NCI-H1436 treated with DMSO at 0.1 percent for 48 hours (cell line): ENCODE measurements at places on chromosomes 6 and 20.

- no peak for DNase-seq
Measured at GRCh38 chr6:112049996-112050395, 3.9 kb upstream of the CCN6 start.

DNA sequence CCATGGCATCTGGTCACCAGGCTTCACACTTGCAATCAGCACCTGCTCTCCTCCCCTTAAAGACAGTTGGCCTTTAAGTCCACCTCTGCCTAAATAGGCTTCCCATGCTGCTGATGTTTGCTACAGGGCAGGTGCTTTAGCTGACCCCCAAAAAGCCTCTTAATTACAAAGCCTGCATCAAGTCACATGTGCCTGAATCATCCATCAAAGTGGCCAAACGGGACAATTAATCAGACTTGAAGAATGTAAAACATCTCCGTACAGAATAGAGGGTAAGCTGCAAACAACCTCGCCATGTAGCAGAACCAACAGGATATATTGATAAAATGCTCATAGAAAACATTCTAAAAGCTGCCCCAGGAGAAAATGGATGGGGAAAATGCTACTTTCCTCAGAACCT, 7.4 kb downstream of the LY86 start:
- DNase-seq: no peak

DNA sequence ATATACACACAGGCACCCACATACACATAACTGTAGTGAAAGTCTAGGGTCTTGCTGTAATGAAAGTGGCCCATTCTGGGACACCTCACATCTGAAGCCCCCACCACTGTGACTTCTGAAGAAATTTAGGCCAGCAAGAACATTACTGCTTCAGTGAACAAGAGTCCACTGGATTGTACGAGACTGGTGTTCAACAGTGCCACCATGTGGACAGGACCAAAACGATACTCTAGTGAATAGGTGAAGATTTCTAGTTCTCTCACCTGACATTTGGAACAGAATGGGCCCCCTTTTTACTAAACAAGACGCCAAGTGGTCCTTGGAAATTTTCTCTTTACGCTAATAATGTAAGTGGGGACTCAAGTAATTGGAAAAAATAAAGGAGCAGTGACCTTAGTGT, 156.9 kb downstream of the MAFB start:
- DNase-seq: no peak

DNA sequence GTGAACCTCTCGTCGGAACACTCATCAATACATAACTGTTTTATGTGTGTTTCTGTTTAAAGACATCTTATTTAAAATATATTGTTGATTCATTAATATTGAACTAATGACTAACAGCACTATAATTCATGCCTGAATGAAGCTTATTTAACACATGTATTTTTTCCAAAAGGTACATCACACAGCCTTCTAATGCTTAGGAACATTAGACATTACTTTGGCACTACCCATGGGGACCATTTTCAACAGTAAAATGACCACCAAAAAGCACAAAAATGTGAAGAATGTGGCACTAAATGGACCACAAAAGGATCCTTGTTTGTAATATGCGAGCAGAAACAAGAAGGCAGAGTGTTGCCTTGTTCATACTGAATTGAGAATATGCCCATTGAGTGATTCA, 109.2 kb downstream of the CEP57L1 start:
- DNase-seq: no peak

DNA sequence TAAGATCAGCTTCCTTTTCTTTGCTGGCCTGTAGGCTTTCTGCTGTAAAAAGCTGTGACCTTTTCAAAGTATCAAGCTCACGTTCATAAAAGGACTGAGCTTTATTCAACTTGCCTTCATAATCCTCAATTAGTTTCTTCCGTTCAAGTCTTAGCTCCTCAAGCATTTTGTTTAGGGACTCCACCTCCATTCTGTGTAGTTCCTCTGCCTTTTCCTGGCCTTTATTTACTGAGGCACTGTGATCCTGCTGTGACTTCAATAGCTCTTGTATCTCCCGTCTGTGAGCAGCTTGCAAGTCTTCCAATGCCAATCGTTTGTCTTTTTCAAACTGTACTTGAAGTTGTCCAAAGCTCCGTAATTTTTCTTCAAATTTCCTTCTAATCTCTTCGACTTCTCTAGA, 54.4 kb downstream of the FAM184A start:
- DNase-seq: no peak

- no peak for DNase-seq
Measured at GRCh38 chr6:30091577-30092381, 16.2 kb upstream of the RNF39 start.

DNA sequence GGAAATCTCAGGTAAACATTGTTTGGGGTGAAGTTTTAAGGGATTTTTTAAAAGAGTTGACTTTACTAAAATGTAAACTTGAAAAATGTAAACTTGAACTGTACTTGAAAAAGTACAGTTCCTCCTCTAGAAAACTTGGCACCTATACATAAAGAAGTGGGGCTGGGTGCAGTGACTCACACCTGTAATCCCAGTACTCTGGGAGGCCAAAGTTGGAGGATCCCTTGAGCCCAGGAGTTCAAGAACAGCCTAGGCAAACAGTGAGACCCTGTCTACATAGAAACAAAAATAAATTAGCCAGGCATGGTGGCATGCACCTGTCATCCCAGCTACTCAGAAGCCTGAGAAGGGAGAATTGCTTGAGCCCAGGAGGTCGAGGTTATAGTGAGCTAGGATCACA, 7.2 kb downstream of the BTBD9 start:
- DNase-seq: no peak

DNA sequence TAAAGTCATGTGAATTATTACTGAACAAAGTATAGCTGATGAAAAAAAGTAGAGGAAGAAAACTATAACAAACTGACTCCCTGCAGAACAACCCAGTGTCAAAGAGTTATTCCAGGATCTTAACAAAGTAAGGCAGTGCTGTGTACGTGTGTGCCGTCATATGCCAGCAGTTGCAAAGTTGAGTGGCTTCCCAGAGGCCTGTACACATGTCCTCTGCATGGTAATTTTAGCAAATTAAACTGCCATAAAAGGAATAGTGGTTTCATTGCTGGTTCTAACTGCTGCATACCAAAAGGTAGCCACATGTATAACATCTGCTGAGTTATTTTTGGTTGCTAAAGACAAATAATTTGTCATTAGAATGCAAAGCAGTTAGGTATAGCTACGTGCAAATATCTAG, 44.8 kb downstream of the RIPOR2 start:
- DNase-seq: no peak

GRCh38 chr6:150145830-150146229, 3.0 kb downstream of the PPP1R14C start:
- DNase-seq: no peak

GRCh38 chr6:16412982-16413381, 174.6 kb downstream of the GMPR start:
- DNase-seq: no peak

GRCh38 chr6:64013011-64013410, 377.4 kb downstream of the PHF3 start:
- DNase-seq: no peak

- DNase-seq: no peak
Measured at GRCh38 chr6:157462956-157463742, 82.2 kb downstream of the ZDHHC14 start.

GRCh38 chr6:170034294-170034693, 256.6 kb downstream of the DLL1 start:
- no peak for DNase-seq

- no peak for DNase-seq
Measured at GRCh38 chr6:81863123-81863522, 110.6 kb upstream of the TENT5A start.

DNA sequence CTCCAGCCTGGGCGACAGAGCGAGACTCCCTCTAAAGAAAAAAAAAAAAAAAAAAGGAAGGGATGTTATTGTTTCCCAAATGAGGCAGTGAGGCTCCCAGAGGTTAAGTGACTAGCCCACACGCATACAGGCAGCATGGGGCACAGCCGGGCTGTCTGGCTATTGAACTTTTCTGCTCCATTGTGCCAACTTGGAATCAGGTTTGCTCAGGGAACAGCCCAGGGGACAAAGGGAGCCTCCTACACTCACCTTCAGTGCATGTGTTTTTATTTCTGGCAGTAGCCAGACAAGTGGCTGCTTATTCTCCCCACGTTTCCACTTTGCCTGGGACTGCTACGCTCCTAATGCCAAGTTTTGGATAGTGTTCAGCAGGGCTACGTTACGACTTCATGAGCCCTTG, 10.7 kb downstream of the ETV7 start:
- no peak for DNase-seq

DNA sequence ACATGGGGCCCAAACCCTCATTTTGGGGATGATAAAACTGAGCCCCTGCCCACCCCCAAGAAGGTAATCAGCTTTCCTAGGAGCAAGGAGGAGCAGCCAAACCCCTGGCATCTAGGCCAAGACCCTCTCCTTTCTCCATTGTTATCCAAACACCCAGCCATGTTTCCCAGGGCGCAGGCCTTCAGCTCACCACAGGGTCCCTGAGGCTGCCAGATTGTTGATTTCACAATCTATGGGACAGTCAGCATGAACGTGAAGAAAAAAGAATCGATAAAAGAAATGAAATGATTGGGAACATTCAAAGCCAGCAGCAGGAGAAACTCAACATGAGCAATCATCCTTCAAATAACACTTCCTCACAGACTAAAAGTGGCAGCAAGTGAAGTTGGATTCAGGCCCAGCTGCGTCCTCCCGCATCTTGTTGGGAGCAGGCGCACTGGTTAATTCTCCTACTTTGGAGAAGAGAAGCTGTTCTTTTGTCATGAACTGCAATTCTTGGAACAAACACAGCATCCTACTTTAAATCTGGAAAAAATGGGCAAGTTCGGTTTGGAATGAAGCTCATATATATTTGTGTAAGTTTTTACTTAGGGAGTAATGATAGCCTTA, 241.8 kb upstream of the PRDM1 start:
- no peak for DNase-seq

GRCh38 chr6:56808871-56809359, 146.0 kb upstream of the BEND6 start:
- no peak for DNase-seq

- no peak for DNase-seq
Measured at GRCh38 chr6:130252527-130253237, 29.9 kb upstream of the SAMD3 start.

- peak; percentile 38 for DNase-seq
Measured at GRCh38 chr6:134173936-134174671, 121.7 kb upstream of the SLC2A12 start.

- no peak for DNase-seq
Measured at GRCh38 chr20:32566379-32567374, 18.5 kb downstream of the NOL4L start.

- no peak for DNase-seq
Measured at GRCh38 chr6:53813096-53813495, 18.3 kb downstream of the LRRC1 start.

DNA sequence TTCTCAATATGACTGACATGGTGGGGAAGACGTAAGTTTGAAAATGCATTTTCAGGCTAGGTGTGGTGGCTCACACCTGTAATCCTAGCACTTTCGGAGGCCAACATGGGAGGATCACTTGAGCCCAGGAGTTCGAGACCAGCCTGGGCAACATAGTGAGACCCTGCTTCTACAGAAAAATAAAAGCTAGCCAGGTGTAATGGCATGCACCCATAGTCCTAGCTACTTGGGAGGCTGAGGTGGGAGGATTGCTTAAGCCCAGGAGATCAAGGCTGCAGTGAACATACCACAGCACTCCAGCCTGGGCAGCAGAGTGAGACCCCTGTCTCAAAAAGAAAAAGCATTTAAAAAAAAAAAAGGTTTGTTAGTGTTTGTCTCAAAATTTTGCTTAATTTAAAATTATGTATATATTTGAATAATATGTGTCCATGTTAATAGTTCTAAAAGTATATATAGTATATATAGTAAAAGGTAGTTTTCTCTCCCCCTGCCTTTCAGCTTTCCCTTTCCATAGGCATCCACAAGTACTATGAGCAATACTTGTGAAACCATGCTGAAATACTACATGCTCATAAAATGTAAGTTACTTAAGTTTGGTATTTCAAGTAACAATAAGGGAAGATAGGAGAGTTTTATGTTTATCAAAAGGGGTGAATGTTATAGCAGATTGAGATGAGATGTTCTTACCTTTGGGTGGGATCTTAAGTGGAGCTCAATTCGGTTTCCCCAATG, 15.1 kb downstream of the PTPRA start:
- no peak for DNase-seq

- no peak for DNase-seq
Measured at GRCh38 chr20:53606364-53606985, 12.8 kb upstream of the ZNF217 start.

- no peak for DNase-seq
Measured at GRCh38 chr6:158850807-158851115, 31.6 kb upstream of the EZR start.

GRCh38 chr20:45427236-45428149, 11.6 kb downstream of the PIGT start:
- DNase-seq: no peak

- DNase-seq: no peak
Measured at GRCh38 chr20:56360133-56360907, 1.5 kb downstream of the FAM210B start.

- no peak for DNase-seq
Measured at GRCh38 chr6:44180886-44181285, 22.3 kb downstream of the CAPN11 start.

DNA sequence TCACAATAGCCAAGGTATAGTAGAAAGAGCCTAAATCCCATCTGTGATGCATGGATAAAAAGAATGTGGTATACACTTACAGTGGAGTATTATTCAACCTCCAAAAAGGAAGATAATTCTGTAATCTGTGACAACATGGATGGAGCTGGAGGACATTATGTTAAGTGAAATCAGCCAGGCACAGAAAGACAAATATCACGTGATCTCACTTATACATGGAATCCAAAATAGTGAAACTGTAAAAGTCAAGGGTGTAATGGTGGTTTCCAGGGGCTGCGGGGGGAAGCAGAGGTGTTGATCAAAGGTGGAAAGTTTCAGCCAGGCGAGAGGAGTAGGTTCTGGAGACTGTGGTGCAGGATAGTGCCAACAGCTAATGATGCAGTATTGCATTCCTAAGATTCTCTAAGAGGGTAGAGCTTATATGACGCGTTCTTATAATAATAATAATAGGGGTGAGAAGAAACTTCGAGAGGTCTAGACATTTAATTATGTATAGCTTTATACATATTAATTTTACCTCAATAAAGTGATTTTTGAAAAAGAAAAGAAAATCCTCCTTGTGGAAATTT, 246.1 kb downstream of the FOXA2 start:
- DNase-seq: no peak

GRCh38 chr6:87794922-87795885, 93.2 kb upstream of the AKIRIN2 start:
- no peak for DNase-seq

DNA sequence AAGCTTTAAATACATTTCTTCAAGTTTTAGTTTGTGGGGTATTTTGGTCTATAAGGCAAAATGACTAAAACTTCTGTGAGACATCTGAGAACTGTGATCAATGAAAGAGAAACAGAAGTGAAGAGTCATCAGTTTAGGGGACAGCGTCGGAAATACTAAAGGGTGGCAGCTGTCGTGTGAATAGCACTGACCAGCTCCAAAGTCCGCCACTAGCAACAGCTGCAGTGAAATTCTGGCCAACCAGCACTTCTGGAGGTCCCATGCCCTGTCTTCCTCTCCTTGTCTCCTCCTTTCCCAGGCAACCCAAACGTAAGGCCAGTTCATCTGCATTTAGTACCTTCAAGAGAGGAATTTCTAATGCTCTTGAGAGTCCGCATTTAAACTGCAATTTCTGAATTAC, 87.5 kb downstream of the DACT2 start:
- no peak for DNase-seq

- DNase-seq: no peak
Measured at GRCh38 chr6:44951253-44951747, 376.8 kb upstream of the RUNX2 start.
